ENCODE measurements at places on chromosomes 13 and 19.

DNA sequence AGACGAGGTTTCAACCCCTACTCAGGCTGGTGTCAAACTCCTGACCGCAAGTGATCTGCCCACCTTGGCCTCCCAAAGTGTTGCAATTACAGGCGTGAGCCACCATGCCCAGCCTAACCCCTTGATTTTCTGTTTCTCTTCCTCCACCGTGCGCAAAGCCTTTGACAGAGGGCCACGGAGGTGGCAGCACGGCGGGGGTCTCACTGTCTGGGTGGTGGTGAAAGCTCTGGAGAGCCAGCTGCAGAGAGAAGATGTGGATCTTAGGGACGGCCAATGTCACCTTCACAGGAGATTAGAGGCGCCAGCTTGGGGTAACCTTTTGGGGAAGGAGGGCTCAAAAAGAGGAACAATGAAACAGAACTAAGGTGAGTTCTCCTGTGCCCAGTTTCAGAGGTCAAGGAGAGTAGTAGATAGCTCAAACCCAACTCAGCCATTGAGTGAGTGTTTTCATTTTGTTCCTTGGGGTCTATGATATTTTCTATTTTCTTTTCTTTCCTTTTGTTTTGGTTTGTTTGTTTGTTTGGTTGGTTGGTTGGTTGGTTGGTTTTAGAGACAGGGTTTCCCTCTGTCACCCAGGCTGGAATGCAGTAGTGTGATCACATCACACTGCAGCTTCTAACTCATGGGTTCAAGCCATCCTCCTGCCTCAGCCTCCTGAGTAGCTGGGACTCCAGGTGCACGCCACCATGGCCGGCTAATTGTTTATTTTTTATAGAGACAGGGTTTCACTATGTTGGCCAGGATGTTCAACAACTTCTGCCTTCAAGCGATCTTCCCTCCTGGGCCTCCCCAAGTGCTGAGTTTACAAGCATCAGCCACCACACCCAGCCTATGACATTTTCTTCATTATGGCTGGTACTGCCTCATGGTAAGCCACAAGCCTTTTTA, 37.7 kb downstream of the GPR42 start:
- no peak for DNase-seq

GRCh38 chr13:104648291-104648690, 1582.1 kb upstream of the SLC10A2 start:
- no peak for DNase-seq

- no peak for DNase-seq
These were observed 787.8 kb upstream of the PRR20A start for GRCh38 chr13:56352901-56353300.

- no peak for DNase-seq
These were observed 117.5 kb downstream of the CCNA1 start for GRCh38 chr13:36549755-36550154.

- peak; percentile 88 for DNase-seq
These were observed 26.3 kb upstream of the SIGLEC11 start for GRCh38 chr19:49987159-49987698.

- DNase-seq: no peak
These were observed 57.5 kb downstream of the SLC7A1 start for GRCh38 chr13:29537736-29538651.

DNA sequence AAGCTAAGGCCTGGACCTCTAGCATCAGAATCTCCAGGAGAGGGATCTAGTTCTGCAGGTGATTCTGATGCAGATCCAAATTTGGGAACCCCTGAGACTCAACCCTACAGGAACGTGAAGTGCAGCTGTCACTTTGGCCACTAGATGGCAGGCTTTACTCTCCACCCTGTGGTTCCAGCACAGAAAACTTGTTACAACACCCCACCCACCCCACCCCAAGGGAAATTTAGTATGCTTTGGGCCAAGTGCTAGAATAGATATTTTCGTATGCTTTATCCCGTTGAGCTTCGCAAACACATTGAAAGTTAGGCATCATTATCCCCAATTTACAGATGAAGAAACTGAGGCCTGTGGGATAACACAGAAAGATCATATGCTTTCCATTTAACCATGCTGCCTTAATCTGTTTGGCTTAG, 232.0 kb downstream of the B3GLCT start:
- peak; percentile 35 for DNase-seq

GRCh38 chr19:41868120-41868988, 8.3 kb downstream of the RPS19 start:
- no peak for DNase-seq

DNA sequence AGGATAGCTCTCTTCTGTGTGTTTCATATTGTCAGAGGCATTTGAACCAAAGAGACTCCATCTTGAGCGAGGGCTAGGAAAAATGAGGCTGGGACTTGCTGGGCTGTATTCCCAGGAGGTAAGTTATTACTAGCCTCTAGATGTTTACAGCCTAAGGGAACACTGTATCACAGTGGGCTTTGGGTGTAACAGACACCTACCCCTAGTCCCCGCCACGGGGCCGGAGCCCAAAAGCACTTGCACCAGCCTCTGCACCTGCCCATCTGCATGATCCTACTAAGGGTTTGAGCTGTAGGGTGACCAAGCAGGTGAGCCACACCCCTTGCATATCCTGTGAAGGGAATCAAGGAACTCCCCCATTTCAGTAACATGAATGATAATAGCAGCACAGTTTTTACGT, 1972.2 kb downstream of the OLFM4 start:
- DNase-seq: no peak

DNA sequence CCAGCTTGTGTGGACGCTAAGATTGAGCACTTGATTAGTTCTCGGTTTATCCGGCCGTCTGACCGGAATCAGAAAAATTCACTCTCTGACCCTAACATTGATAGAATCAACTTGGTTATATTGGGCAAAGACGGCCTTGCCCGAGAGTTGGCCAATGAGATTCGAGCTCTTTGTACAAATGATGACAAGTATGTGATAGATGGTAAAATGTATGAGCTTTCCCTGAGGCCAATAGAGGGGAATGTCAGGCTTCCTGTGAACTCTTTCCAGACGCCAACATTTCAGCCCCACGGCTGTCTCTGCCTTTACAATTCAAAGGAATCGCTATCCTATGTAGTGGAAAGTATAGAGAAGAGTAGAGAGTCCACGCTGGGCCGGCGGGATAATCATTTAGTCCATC, 59.6 kb downstream of the ARHGAP35 start:
- DNase-seq: no peak

- no peak for DNase-seq
These were observed 65.6 kb downstream of the WASF3 start for GRCh38 chr13:26623125-26623524.

DNA sequence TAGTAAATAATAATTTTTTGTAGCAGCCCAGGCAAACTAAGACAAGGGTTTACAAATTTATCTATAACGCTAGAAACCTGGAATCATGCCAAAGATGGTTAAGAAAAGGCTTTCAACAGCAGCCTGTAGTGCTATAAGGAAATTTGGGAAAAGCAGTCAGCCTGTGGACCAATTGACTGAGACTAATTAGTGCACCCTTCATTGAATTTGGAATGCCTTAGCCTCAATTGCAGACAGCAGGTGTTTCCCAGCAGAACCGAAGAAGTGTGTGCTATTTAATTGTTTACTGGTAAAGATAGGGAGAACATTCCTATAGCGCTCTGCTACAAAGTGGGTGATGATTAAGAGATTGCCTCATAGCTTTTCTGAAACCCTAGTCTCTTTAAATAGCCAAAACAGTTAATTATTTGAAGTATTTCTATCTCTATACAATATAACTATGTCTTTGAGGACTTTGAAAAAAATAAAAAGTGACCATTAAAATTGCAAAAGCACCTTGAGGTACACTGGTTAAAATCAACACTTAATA, 1884.3 kb upstream of the PCDH20 start:
- no peak for DNase-seq

DNA sequence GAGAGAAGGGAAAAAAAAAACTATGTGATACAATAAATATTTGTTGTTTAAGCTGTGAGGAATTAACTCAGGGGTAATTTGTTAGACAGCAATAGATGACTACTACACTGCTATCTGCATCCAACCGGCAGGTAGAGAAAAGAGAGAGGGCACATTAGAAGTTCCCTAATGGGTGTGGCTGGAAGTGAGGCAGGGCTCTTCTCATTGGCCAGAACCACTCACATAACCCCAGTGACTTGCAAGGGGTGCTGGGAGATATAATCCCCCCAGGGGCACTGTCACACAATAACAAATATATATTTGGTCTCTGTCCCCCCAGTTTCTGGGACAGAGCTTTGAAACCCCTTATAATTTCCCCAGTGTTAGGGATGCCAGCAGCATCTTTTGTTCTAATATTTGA, 24.3 kb downstream of the FGF21 start:
- no peak for DNase-seq

DNA sequence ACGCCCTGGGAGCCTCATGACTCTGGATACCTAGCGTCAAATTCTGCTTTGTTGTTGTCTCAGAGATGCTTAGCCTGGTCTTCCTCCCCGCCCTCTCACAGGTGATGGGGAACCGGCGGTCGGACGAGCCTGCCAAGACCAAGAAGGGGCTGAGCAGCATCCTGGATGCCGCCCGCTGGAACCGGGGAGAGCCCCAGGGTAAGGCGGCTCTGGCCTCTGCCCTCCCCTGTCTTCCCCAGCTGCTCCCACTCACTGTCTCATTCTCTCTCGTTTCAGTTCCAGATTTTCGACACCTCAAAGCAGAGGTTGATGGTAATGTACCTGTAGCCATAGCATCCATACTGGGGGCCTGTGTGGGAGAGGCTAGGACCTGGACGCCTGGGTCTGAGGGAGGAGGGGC, 11.4 kb downstream of the ARHGEF1 start:
- DNase-seq: no peak

DNA sequence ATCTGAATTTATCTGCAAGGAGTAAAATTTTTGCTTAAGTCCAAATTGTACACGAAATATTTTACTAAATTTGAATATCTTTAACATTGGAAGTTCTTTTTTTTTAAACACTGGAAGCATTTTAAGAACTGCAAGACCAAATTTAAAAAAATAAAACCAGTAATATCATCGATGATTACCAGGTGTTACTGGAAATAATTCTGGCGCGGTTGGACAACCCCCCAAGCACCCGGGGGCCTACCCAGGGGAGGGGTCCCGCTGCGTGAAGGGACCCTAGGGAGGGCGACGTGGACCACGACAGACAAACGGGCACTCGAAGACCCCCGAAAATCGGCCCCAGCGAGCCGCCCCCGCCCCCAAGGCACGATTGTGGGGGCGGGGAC, 12.6 kb upstream of the JSRP1 start:
- no peak for DNase-seq

DNA sequence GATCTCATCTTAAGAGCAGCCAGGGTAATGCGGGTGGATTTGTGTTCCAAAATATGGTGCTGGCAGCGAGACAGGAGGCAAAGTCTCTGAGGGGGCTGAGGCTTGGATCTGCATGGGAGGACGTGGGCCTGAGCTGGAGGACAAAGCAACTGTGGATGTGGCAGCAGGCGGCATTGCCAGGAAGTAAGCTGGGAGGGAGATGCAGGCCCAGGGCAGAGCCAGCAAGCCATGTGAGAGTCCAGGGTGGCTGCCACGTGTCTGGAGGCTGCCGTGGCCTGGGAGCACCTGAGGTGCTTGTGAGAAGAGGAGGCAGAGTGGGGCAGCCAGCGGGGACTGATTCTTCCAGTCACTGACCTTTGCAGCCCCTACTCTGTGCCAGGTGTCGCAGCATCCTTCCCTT, 52.0 kb downstream of the DPF1 start:
- DNase-seq: no peak

GRCh38 chr19:4814625-4815425, 16.7 kb downstream of the TICAM1 start:
- DNase-seq: no peak

DNA sequence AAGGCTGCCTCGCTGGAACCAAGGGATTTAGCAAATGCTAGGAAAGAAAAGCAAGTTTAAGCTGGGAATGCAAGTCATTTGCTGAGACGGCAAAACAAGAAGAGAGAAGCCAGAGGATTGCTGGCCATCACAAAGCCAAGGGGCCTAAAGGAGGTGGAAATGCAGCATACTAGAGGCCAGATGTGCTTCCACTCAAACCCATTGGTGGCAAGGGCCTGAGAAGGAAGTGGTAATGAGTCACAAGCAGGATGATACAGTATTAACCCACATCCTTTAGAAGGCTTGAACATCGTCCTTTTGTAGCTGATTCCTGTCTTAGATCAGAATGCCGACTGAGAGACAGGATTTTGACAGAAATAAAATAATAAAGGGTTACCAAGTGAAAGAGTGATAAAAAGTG, 68.2 kb downstream of the ITGBL1 start:
- peak; percentile 4 for DNase-seq

- no peak for DNase-seq
These were observed 26.2 kb downstream of the CCDC8 start for GRCh38 chr19:46386996-46387712.

- DNase-seq: no peak
These were observed 467.2 kb downstream of the ITGBL1 start for GRCh38 chr13:101919541-101920181.

GRCh38 chr13:75798353-75799255, 162.5 kb downstream of the LMO7 start:
- DNase-seq: peak; percentile 33

DNA sequence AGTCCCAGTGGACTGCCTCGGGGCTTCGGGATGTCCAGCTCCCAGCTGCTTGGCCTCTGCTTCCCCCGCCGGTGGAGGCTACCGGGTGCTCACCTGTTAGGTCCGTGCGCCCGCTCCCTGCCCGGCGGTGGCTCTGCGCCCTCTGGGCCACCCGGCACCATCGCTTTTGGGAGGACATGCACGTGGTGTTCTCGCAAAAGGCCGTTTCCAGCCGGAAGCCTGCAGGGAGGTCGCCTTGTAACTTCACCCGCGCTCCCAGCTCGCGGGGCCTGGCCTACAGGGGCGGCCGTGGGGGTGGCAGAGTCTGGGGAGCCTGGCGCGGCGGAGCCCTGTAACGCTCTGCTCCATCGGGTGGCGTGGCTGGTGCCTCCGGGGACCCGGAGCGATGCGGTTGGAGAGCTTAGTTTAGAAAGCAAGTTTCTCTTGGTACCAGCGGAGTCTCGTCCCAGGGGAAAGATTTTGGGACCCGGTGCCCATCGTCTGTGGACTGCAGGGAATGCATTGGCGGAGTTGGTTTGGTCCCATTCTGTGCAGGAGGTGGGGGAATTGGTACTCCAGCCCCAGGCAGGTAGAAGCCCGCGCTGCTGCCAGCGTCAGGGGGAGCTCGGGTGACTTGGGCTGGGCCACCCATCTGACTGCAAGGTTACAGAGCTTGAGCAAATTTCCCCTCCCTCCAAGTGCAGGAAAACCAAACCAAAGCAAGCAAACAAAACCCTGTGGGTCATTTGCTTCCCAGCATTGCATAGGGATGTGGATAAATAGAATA, 673 bp downstream of the SPATA13 start:
- DNase-seq: peak; percentile 65

DNA sequence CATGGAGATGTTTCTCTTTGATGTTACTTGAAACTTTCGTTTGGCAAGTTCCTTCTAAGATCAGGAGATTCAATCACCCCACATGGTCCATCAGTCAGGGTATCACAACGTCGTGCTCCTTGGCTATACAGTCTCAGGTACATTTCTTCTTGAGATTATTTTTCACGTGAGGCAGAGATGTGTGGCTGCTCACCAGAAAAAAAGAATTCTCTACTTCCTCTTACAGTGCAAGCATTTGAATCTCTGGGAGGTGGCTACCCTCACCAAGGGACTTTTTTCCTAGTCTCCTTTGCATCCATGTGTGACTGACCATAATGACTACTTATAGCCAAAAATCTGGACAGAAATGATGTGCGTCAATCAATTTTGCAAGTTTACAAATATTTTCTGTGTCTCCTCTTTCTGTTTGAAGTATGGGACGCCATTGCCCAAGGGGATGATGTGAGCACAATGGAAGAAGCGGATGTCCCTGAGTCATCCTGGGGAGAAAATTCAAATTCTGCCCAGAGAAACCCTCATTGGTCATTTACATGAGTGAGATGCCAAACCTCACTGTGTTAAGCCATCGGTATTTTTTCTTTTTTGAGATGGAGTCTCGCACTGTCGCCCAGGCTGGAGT, 8.6 kb upstream of the LAIR2 start:
- no peak for DNase-seq
